ENCODE measurements at places on chromosomes 16 and 17.

DNA sequence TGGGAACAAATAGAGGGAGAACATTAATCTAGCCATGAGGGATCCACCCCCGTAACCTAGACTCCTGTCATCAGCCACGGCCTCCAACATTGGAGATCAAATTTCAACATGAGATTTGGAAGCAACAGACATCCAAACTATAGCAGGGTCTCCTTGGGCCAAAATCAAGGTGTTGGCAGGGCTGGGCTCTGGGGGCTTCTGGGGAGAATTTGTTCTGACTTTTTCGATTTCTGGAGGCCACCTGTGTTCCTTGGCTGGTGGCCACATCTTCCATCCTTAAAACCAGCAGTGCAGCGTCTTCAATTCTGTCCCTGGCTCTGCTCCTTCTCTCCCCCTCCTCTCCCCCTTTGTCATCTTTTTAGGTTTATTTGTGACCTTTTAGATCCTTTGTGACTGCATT lies 546.2 kb downstream of the WWOX start:
- no peak for DNase-seq

- no peak for DNase-seq
Observed at GRCh38 chr17:47810200-47810821, 11.3 kb downstream of the OSBPL7 start.

DNA sequence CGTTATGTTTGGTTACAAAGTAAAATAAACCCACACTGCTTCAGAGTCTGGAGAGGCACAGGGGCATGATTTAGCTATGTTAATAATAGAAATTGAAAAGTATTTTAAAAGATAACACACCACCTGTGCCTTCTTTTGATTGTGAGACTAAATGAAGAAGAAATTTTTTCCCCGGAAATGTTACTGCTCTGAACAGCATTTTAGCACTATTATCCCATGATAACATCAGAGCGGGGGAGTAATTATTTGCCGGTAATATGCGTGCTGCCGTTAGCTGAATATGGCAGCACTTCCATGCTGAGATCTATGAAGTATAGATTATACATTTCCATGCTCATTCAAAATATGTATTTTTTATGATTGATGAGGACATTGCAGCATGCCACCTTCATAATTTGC lies 500.2 kb upstream of the HSBP1 start:
- no peak for DNase-seq

GRCh38 chr17:10458701-10459100 lies 10.7 kb downstream of the MYH4 start:
- DNase-seq = no peak

Data from anterior cingulate cortex (tissue), 58 donors.